ENCODE measurements at places on chromosomes 5 and 9.

DNA sequence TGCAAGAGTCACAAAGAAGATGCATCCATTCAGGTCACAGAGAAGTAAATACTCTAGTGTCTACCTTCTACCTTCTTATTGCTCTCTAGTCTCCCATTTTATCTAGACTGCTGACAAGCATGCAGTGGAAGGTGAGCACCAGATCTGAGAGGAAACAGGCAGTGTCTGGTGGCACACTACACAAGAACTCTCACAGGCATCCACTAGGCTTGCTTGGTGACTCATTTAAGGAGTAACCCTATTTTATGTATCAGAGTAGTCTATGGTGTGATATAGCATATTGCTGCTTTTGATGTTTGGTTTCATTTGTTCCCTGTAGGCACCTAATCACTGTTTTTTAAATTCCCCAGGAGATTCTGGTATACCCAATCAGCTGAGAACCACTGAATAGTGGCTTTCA, 1.6 kb upstream of the THBS4 start:
- DNase-seq, result no peak

GRCh38 chr9:27377147-27377807, 80.3 kb upstream of the EQTN start:
- no peak for DNase-seq

GRCh38 chr5:158373608-158374395, 514.9 kb upstream of the CLINT1 start:
- no peak for DNase-seq

GRCh38 chr5:164345853-164346252, 840.4 kb downstream of the MAT2B start:
- DNase-seq, result no peak

DNA sequence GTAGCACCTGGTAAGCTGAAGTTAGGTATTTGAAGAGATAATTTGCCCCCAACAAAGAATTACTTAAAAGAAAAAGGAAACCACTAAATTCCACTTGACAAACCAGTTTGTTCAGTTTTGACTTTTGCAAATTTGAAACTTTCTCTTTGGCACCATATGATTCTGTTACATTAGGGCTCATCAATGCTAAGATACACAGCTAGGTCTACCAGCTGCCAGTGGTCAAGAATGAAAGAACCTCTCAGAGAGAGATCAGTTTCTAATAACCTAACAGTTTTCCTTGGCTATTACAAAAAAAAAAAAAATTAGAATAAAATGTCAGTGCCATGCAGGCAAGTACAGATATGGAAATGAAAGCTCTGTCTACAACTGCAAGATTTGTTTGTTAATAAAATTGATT, 92.3 kb downstream of the CAAP1 start:
- DNase-seq, result no peak

- DNase-seq, result no peak
Measured at GRCh38 chr9:76717176-76717575, 47.1 kb upstream of the PCA3 start.

DNA sequence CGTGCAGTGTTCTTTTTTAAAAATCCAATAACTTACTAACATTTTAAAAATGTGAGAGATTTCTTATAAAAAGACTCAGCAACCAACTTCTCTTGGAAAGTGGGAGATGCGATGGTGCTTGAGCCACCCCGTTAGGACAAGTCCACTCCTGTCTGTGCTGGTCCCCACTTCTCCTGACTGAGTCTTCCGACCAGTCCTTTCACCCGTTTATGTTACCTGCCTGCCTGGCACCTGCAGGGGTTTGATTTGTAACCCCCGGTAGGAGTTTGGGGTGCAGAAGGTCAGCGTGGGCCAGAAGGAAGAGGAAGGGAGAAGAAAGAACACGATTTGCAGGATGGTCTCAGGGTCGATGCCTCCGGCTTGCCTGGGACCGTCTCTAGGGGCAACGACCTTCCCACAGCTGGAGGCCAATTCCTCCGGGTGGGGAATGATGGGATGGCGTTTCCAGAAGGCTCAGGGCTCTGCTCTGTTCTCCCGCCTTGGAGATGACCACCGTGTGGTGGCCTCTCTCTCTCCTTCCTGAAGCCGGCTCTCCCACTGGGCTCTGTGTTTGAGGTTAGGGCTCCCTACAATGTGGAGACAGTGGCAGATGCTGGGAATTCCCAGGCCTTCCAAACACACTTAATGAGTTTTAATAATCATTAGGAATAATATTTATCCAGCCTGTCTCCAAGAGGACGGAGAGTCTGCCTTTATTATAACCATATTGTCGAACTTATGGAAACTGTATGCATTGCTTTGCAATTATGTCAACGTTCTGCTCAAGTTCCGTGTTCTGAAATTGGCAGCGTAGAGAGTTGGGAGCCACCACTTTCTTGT, 14.8 kb downstream of the COL27A1 start:
- DNase-seq, result no peak

DNA sequence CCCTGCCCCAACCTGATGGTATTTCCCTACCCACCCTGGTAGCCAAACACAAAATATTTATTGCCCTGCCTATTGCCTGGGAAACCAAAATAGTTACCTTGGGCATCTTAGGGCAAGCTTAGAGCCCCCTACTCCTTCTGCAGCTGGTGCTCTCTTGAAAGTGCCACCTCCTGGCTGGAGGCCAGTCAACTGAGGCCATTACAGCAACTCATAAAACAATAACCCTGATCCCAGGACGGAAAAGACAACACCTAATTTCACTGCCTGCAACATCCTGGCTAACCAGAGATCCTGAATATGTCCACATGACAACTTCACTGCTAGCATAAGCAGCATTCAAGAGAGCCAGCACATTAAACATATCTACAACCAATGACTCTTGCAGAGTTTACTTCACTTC, 38.7 kb downstream of the MTAP start:
- DNase-seq, result no peak

- no peak for DNase-seq
Measured at GRCh38 chr9:91416096-91416712, 7.4 kb downstream of the NFIL3 start.

- no peak for DNase-seq
Measured at GRCh38 chr9:130956636-130957450, 17.8 kb upstream of the FIBCD1 start.

- DNase-seq, result no peak
Measured at GRCh38 chr5:2574155-2574554, 177.3 kb downstream of the IRX2 start.

GRCh38 chr9:129936222-129936621, 101.0 kb downstream of the USP20 start:
- DNase-seq, result no peak

GRCh38 chr5:177099422-177100093, 12.8 kb downstream of the FGFR4 start:
- no peak for DNase-seq

GRCh38 chr5:32639943-32640342, 54.6 kb downstream of the SUB1 start:
- no peak for DNase-seq

- DNase-seq, result no peak
Measured at GRCh38 chr9:33440204-33440603, 7.2 kb downstream of the AQP3 start.

GRCh38 chr9:13372510-13372909, 93.0 kb upstream of the MPDZ start:
- DNase-seq, result no peak

DNA sequence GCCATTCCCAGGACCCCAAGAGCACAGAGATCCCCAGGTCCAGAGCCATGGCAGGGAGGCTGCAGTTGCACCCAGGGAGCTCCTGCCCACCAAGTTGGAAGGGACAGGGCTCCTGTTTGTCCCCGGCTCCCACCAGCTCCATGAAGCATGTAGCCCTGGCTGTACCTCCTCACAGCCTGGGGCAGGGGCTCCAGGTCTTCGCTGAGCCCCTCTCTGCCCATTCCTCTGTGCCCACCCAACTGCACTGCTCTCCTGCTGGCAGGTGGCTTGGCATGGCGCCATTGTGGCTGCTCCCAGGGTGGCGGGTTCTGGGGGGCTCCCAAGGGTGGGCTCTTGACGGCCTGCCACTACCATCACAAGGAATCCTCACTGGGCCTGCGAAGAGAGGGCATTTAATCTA, 197.5 kb upstream of the DAB2 start:
- DNase-seq, result no peak

- no peak for DNase-seq
Measured at GRCh38 chr9:98146101-98146991, 27.3 kb upstream of the TRIM14 start.

DNA sequence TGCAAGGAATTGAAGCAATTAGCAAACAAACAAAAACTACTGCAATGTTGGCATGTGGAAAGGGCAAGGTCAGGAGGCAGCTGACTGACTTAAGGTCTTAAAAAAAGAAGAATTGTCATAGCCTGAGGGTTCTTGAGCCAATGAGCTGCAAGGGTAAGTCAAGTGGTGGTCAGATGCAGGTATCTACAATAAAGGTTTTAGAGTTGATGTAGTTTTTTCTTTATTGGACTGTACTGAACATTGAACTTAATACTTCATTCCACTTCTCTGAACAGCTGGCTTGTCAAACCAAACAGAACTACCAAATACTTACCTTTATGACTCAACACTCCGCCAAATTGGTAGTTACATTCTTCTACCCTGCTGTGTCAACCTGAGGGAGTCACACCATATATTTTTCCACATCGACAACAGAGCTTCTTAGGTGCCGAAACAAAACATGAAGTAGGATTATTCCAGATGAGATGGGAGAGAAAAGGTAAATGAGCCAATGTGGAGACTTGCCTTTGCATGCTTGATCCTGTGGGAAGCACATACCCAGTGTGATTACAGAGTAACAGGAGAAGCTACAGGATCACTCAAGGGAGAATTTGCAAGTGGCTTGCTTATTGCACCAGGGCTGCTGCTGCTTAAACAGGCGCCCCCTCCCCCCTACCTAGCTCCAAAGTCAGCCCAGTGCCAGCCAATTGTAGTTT, 35.3 kb downstream of the EQTN start:
- DNase-seq, result no peak

GRCh38 chr9:96680812-96681499, 25.8 kb upstream of the PRXL2C start:
- DNase-seq, result no peak

DNA sequence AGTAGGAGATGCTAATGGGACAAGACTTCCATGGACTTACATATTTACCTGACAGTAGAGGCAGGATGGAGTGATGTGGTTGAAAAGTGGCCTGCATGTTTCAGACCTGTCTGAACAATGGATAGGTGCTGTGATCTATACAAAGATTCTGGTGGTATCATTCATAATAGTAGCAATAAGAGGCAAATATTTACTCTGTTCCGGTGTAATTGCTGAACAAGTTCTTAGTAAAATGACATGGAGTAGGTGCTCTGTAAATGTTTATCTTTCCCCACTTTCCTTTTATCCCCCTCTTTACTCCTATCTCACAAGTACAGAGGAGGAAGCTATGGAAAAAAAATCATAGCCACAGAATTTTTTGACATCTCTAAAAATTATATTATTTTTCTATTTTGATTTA, 159.0 kb upstream of the SLC12A2 start:
- no peak for DNase-seq

DNA sequence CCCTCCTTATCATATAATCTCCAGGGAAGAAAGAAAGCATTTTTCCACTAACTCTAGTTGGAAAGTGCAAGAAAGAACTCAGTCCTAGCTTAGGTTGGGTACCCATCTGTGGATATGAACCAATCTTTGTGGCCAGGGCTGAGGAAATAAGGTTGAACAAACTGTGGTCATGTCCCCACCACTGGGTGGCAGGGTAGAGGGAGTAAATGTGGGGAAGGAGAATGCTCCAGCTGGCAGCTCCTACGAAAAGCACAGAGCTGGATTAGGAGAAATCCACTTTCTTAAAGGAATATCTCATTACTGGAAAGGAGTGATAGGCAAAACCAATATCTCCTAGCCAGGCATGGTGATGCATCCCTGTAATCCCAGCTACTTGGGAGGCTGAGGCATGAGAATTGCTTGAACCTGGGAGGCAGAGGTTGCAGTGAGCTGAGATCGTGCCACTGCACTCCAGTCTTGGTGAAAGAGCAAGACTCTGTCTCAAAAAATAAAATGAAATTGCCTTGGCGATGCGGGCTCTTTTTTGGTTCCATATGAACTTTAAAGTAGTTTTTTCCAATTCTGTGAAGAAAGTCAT, 175.1 kb downstream of the CCDC192 start:
- no peak for DNase-seq

DNA sequence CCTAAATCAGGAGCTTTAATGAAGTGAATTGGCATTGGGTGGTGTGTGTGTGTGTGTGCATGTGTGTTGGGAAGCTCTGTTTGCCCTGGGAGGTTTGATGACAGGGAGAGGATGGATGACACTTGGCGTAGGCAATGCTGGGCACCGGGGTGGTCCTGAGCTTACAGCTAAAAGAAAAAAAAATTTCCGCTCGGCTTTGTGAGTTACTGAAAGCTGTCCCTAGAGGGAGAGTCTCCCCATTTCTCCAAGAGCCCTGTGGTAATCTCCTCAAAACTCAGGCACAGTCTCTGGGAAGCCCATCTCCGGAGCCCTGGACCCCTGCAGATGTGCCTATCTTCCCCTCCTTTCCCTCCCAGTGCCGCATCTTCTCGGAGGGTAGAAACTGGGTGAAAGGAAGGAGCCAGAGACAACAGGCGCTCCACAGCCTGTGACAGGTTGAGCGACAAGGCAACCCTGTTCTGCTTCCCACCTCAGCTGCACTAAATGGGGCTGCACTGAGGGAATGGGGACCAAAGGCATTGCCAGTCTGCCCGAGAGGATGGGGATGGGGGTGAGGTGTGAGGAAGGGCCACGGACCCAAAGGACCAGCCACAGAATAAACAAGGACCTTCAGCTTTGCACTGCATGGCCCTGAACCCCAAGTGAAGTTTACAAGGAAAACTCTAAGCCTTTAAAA, 35.8 kb upstream of the TIFAB start:
- no peak for DNase-seq

DNA sequence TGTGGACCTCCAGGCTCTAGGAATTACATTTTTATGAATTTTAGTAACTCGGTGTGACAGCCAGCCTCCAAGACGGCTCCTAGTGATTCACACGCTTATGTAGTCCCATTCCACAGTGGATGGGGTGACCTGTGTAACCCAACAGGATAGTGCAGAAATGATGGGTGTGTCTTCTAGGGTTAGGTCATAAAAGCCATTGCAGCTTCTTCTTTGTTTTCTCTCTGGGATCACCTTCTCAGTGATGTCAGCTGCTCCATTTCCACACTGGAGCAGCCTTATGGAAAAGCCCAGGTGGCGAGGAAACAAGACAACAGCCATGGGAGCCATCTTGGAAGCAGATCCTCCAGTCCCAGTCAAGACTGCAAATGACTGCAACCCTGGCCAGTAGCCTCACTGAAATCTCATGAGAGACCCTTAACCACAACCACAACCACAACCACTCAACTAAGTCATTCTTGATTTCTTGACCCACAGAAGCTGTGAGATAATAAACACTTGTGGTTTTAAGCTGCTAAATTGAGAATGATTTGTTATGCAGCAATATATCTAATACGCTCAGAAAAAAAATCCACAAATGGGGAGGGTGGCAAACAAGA, 5.1 kb upstream of the GNPDA1 start:
- no peak for DNase-seq

DNA sequence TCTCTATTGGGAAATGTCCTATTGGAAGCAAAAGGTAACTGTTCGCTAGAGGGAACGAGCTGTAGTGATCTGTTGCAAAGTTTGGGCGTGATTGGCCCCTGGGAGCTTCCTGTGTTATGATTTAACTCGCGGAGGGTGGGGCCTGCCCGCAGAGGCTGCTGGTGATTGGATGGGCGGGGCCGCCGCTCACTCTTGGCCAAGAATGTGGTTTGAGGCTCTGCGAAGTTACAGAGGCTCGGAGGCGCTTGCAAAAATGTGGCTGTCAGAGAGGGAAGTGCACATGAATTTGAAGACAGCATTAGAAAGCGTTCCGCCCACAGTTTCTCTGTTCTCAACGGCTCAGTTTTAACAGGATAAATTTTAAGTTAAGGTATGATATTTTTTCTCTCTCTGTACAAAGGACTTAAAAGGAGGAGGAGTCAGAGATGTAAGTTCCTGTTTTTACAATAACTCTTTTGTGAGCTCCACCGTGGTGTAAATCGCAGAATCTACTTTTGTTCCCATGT, 46.9 kb downstream of the CNTRL start:
- peak; percentile 94 for DNase-seq

All from central memory CD8-positive, alpha-beta T cell (primary cell).